ENCODE measurements at places on chromosomes 2 and 18.

GRCh38 chr2:224031358-224031970, 7.6 kb downstream of the SERPINE2 start:
- no peak for DNase-seq

DNA sequence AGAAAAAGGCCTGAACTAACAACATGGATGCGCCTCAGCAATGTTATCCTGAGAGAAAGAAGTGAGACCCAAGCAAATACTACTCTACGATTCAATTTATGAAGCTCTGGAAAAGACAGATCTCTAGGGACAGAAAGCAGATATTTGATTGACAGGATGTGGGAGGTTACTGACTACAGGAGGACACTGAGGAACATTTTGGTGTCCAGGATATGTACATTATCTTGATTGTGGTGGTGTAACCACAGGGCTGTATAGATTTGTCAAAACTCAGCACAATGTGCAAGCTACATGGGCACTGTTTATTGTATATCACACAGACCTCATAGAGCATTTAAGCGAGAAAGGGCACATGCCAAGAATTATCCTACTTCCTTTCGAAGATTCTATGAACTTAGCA, 219.8 kb downstream of the PTGR3 start:
- no peak for DNase-seq

- DNase-seq: no peak
Measured at GRCh38 chr18:36890598-36890997, 61.7 kb downstream of the KIAA1328 start.

GRCh38 chr2:58266211-58266610, 25.1 kb upstream of the FANCL start:
- DNase-seq: no peak

DNA sequence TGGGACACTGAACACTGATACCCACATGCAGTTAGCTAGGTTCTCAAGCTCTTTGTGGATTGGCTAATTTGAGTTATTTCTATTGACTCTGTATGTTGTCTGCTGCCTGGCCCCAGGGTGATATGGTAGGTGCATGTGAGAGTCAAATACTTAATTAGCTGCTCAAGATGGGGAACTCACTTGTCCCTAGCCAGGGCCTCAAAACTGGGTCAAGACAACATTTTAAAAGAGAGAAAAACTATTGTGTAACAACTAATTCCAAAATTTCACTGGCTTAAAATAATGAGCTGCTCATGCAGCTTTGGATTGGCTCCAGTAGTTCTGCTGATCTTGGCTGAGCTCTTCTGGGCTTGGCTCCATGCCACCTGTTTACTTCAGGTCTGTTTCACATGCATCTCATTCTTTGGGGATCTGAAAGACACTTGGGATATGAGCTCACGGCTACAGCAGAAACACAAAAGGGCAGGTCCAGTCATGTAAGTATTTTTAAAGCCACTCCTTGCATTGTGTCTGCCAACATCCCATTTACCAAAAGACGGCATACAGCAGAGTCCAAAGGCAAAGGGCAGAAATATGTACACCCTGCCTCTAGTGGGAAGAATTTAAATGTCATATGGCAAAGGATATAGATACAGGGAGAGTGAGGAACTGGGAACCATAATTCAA, 716.8 kb downstream of the SUCLG1 start:
- DNase-seq: no peak

GRCh38 chr2:136131961-136132824, 14.2 kb upstream of the CXCR4 start:
- DNase-seq: no peak

Data from head of caudate nucleus (tissue), 42 donors.